ENCODE measurements at places on chromosomes 13 and 19. TPM values are rescaled to one million over a fixed set of nuclear protein-coding genes. Genes with fewer than 3 reads are reported as not detected.

Gene KMT2B
- 23.1 TPM for total RNA-seq

Gene TEX26
- total RNA-seq = 0.56 TPM

Gene C19orf67
- not detected for total RNA-seq

Gene SYNGR4
- total RNA-seq = not detected

Data from posterior vena cava (tissue), 2 donors.